ENCODE measurements at places on chromosomes 7 and 10.

- no peak for DNase-seq
Observed at GRCh38 chr7:68269405-68269804, 1272.8 kb downstream of the TYW1 start.

GRCh38 chr10:7405637-7406036, 5.2 kb downstream of the SFMBT2 start:
- no peak for DNase-seq

DNA sequence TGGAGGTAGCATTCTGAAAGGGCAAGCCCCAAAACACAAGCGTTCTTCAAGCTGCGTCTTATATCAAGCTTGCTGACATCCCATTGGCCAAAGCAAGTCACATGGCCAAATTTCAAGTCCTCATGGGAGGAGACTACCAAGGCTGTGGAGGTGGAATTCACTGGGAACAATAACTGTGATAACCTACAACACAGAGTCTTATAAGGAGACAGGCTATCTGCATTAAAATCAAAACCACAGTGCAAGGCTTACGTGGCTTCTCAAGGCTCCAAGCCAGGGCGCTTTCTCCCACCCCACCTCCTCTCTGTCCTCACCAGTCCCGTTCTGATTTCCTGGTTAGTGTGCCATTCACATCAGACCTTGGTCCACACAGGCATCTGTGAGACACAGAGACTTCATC, 39.4 kb downstream of the ADRB1 start:
- DNase-seq = no peak

DNA sequence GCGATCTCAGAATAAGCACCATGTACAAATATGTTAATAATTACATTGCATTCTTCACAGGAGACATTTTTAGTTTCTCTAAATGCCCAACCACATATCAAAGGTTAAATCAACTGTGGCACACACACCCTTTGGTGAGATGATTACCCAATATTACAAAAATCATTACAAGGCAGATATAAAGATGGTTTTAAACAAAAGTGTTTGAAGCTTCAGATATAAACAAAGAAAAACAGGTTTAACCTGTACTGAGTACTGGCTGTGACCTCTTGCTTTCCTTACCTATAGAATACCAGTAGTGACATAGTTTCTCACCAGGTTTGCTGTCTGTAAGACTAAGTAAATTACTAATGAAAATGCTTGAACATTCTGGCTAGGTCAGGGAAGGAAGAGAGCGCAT, 360.0 kb upstream of the IGFBP3 start:
- no peak for DNase-seq

GRCh38 chr7:118104812-118105441, 79.0 kb upstream of the LSM8 start:
- no peak for DNase-seq

- DNase-seq = no peak
Observed at GRCh38 chr10:120719333-120719732, 131.8 kb upstream of the WDR11 start.

DNA sequence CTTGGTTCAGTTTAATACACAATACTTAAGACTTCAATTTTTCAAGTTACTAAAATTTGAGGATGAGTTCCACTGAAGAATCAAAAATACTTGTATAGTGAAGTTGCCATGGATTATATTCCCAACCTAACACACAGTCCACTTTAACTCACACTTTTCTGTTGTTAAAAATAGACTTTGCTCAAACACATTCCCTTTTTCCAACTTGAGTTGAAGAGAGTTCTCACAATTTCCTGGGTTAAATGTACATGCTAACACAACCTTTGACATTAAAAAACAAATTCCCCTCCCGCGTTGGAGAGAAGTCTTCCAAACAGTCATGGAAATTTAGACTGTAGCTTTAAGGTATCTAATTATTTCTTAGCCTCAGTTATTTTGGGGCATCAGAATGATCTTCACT, 27.1 kb downstream of the SKIDA1 start:
- DNase-seq = no peak

- DNase-seq = no peak
Observed at GRCh38 chr7:70143075-70144044, 545.1 kb downstream of the AUTS2 start.

- no peak for DNase-seq
Observed at GRCh38 chr10:51527522-51528219, 171.7 kb downstream of the CSTF2T start.

- no peak for DNase-seq
Observed at GRCh38 chr10:62068464-62068863, 167.0 kb downstream of the ARID5B start.

- DNase-seq = no peak
Observed at GRCh38 chr7:88216276-88216675, 3.6 kb downstream of the SRI start.

All from cortex of kidney (tissue), 1 donor.